ENCODE measurements at places on chromosomes 12 and 14. TPM values are rescaled to one million over a fixed set of nuclear protein-coding genes. Genes with fewer than 3 reads are reported as not detected.
A peak's percentile ranks its signal among the peaks of the same experiment; 100 is the strongest.

- peak; percentile 66 for DNase-seq
These were observed 72.8 kb downstream of the IRF2BPL start for GRCh38 chr14:76955575-76956315.

DNA sequence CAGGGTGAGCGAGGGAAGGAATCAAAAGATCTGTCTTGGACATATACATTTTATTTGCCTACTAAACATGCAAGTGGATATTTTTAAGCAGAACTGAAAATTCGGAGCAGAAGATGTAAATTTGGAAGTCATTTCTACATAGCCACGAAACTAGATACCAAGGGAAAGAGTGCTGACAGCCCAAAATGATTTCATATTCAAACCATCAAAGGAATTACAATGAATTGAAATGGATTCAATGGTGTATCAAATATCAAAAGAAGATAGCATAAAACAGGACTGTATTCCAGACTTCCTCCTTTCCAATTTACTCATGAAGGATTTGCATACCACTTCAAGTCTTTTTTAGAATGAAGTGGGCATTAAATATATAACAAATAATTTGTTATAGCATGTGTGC is 313.5 kb upstream of the KITLG start:
- no peak for DNase-seq

GRCh38 chr12:124140944-124141486 is 153.9 kb upstream of the RFLNA start:
- DNase-seq: no peak

DNA sequence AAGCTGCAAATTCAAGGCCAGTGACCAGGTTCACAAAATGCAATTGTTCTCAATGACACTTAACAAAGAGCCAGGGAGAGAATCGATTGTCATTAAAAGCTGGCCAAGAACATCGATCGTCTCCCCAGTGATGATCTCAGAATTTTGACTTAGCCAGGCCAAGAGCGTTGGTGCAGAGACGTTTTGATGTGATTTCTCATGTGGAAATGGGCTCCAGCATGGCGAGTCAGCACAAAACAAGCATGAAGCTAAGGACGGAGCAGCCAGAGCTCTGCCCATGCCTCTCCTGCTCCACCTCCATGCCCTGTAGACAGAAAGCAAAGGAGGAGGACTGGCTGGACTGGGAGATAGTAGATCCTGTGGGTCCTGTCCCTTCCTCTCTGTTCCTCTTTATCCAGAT is 270.8 kb downstream of the FOXN3 start:
- DNase-seq: no peak

The SLC6A13 gene
- total RNA-seq: 0.61 TPM

The RNASE7 gene
- total RNA-seq: not detected
